ENCODE measurements at places on chromosomes 2 and 18.

GRCh38 chr2:185245806-185246205 lies 492.8 kb upstream of the FSIP2 start:
- no peak for DNase-seq

GRCh38 chr2:238459081-238459629 lies 32.4 kb downstream of the ASB1 start:
- no peak for DNase-seq

DNA sequence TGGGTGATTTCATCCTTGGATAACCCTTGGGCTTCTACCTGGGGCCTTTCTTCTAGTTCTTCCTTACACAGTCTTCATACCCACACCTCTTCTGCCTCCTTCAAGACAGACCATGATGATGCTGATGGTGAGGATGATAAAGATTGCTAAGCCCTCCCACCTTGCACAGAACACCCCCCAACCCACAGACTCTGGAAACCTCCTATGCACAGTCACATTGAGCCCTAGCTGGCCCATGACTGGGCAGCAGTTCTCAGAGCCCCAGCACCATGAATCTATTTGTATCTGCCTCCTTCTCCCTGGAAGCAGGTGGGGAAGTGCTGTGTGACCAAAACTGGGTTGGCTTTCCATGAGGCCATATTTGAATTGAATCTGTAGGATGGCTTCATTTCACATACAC lies 99.8 kb downstream of the EN1 start:
- no peak for DNase-seq

- DNase-seq, result no peak
Observed at GRCh38 chr2:221006084-221006483, 566.0 kb downstream of the EPHA4 start.

GRCh38 chr2:160940699-160941098 lies 219.5 kb upstream of the TANK start:
- no peak for DNase-seq

DNA sequence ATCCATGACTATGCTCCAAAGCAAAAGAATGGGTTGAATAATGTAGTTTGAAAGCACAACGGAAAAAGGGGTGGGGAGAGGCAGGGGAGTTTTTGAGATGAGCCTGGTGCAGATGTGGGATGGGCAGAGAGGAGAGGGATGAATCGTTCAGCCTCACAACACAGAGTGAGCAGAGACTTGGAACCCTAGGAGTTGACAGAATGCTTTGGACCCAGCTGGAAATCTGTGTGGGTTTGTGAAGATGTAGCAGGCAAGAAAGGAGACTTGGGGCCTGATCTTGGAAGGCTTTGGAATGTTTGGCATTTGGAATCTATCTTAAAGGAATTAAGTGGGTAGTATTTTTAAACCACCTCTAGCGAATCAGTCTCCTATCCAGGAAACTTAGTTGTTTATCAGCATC lies 66.0 kb upstream of the KCTD1 start:
- no peak for DNase-seq

DNA sequence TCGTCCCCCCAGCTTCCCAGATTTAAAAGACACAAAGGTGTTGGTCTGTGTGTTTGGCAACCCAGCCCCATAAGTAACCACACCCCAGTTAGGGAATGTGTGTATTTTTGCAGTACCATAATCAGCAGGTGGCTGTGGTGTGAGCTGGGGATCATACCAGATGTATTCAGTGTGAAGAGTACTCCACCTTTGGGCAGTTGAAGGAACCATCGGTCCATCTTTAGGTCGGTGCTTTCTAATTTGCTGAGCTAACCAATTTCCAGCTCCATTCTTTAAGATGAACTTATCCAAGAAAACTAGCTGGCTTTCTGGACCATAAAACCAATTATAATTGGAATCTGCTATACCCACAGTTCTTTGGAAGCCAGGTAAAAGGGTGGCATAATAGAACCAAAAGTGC lies 3.2 kb downstream of the DSEL start:
- no peak for DNase-seq

DNA sequence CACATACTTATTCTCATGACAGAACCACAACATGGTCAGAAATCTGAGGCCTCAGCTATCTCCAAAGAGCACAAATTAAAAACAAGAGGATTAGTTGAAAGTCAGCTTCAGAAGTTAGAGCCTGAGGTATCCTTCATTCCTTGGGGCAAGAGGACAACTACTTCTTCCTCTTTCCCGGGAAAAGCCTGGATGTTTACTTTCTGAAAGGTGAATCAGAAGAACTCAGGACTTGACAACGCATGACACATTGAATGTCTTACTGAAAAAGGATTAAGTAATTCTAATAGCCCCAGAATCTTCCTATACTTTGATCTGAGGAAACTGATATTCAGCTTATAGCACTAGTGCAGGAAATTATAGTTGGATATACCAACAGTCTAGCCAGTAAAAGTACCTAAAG lies 573.2 kb downstream of the METTL4 start:
- no peak for DNase-seq

DNA sequence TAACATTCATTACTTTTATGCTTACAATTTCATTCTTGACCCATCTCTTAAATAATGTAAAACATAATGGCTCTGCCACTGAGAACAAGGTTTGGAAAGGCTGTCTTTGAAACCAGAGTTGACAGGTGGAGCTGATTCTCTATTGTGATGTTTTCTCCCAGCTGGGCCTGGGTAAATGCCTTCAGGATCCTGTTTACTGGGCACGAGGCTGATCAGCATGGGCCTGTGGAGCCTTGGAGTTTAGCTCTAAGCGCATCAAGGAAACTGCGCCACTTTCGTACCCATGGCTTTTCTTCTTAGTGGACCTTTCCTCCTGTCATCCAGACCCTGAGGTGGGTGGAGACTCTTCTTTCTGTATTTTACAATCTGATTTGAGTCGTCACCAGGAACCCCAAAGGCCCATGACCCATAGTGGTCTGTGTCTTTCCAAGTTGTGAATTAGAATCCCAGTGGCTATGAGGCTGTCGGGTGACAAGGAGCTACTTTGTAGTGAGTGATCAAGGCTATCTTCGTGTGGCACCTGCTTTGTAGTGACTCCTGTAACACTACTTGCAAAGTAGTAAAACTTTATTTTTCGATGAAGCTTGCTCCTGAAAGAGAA lies 123.1 kb downstream of the LPIN1 start:
- no peak for DNase-seq

DNA sequence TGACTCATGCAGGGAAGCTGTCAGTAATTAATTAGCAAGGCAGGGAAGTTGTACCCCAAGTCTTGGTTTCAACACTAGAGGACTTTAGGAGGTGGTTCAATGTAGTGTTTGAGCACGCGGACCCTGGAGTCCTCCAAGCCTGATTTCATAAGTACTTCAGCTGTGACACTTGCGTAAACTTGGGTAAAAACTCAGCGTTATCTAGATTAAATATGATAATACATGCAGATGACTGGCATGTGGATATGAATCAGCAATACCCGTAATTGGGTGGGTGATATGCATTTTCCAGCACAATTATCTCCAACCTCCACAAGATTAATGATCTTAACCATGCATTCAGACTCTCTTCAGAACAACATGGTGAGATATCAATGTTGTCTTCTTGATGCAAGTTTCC lies 5.2 kb downstream of the UGT1A7 start:
- DNase-seq, result no peak

- DNase-seq, result no peak
Observed at GRCh38 chr2:218869064-218869463, 9.5 kb downstream of the WNT6 start.

DNA sequence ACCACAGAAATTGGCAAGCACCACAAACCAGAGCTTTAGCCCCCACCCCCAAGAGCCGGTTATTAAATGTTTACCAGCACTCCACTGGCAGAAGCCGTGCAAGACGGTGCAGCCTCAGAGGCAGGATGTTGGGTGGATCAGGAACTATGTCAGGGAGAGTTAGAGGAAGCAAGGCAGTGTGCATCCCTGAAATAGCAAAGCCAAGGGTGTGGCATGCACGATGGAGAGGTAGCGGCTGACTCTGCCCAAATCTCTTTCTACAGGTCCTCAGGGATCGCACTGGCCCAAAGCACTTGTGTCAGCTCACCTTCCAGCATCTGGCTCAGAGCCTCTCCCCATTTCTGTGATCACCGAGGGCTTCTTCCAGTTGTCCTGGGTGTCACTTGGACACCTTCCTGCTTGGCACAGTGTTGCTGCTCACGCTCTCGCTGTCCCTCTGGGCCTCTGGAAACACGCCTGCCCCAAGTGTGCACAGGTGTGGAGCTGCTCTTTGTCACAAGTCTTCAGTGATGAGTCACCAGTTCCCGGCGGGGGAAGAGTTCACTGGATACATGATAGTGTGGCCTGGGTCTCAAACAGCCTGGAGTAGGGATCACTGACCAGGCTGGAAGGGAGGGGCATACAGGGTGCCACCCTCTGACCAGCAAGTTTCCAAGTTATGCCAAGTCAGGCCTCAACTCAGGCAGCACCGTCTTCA lies 17.3 kb upstream of the B3GNT7 start:
- DNase-seq, result no peak

DNA sequence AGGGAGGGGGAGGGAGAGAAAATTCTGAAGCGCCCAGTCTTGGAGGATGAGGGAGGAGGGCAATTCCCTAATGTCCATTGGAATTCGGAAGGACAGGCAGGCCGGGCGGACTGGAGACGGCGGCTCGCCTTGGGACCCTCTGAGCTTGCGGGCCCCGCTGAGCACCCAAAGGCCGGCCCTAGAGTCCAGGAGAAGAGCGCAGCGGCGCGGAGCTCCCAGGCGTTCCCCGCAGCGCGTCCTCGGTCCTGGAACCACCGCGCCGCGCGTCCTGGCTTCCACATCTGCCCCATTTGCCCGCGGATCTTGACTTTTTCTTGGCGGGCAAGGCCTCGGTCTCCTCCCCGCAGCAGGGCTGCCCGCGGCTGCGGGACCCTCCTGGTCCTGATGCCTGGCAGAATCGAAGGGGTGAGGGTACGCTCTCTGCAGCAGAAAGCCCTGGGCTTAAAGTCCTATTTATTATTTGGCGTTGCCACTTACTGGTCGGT lies 675 bp upstream of the MLPH start:
- no peak for DNase-seq

DNA sequence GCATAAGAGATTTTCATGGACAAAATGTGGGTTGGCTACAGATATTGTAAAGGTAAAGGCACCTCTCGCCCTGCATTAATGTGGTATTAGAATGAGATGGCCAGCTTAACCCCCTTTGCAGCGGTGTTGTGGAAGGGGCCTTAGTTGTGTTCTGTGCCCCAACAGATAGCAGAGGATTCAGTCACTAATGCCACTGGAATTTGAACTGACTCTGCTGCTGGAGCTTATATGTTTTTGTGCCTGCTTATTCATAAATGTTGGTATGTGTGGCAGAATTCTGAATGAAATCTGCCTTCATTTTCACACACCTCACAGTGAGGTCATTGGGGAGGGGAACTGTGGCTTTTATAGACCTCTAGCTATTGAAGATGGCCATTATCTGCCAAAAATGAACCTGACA lies 90.7 kb upstream of the ITGA6 start:
- DNase-seq, result no peak

DNA sequence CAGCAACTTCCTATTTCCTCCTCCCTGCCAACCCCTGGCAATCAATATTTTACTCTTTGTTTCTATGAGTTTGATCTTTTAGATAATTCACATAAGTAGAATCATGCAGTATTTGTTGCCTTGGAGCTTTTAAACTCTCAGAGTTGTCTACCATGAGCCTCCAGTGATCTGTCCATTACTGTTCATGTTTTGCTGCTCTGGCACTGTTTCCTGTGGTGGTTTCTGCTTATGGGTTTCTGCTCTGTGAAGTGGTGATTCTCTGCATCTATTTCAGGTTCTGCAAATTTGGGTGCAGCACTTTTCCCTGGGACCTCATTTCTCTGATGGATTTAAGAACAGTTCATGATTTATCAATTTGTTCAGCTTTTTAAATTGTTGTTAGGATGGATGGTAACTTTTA lies 908.1 kb upstream of the FANCL start:
- DNase-seq, result no peak

GRCh38 chr18:24561369-24561965 lies 101.0 kb downstream of the HRH4 start:
- DNase-seq, result no peak

DNA sequence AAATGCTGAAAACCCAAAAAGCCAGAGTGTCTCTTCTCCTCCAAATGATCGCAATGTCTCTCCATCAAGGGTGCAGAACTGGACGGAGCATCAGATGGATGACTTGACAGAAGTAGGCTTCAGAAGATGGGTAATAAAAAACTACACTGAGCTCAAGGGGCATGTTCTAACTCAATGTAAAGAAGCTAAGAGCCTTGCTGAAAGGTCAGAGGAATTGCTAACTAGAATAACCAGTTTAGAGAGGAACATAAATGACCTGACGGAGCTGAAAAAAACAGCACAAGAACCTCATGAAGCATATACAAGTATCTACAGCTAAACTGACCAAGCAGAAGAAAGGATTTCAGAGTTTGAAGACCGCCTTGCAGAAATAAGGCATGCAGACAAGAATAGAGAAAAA lies 9.7 kb upstream of the POLE4 start:
- no peak for DNase-seq

DNA sequence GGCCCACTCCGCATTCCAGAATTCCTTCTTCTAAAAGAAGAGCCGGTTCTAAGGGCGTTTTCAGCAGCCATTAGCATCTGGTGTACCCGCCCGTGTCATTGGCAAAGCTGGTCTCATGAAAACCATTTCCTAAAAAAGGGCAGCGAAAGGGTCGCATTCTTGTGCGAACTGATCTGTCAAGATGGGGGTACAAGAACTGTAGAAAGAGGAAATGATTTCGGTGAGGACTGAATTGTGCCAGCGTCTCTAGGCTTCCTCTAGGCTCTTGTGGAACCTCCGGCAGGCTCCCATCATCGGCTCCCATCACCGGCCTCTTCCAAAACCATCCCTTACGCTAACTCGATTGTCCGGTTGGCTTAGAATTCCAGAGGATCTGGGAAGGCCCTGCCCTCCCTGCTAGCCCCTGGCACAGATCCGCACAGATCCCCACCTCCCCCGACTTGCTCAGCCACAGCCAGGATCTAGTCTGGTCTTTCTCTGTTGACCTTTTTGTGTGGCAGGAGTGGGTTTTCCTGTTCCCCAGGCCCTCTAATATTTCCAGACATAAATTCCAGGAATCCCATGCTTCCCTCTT lies 1.3 kb downstream of the RAB31 start:
- DNase-seq, result no peak

- no peak for DNase-seq
Observed at GRCh38 chr18:34283506-34283905, 58.8 kb upstream of the NOL4 start.

DNA sequence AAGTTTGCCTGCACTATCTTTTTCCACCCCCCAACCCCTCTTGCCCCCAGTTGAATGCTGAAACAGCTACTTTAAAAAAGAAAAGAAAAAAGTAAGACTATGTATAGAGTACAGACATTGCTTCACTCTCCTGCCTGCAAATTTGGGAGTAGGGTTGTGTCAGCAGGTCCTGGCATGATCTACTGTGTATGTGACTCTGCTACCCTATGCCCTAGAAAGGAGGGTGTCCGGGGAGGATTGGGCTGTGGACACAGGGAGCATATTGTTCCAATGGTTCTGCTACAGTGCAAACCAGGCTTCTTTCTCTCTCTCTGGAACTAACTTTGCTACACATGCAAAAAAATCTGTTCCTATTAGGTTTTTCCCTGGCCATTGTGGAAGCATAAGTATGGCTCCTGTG lies 9.9 kb upstream of the ZEB2 start:
- no peak for DNase-seq
